ENCODE measurements at places on chromosomes 4 and X. TPM values are rescaled to one million over a fixed set of nuclear protein-coding genes. Genes with fewer than 3 reads are reported as not detected.

CAPN6 gene
- total RNA-seq = 6.5 TPM

FRMPD3 gene
- 0.62 TPM for total RNA-seq

DNA sequence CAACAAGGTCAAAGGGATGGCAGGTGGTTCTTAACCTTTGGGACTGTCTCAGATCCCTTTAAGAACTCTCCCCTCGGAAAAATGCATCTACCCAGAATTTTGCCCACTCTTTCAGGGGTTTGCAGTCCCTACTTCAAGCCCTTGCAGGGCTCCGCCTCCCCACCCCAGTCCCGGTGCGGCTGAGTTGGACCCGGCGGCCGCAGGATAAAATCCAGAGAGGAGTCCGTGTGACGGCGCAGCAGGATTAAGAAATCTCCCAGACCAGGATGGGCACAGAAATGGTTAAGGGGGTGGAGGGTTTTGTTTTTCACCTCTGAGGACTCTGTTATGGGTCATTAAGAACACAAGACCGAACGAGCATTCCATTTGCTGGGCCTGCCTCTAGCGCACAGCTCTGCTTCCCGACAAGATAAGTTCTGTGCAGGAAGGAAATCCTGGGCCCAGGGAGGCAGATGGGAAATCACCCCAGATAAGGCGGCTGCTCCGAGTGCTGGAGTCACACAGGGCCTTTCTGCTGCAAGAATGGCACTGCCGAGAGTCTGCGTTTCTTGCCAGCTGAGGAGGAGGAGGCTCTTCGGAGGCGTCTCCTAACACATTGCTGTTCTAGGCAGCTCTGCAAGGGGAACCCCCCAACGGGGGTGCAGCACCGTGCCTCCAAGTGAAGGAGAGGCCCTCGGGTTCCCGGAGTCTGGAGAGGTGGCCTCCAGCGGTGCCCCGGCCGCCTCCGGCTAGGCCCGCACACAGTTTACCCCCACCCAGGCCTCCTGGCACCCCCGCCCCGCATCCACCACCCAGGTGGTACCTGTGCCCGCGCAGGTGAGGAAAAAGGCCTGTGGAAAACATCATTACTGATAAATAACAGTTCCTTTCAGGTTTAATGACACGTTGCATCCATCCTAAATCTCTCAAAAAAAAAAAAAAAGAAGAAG lies 277.6 kb downstream of the BCOR start:
- no peak for DNase-seq

GRCh38 chrX:24657671-24658386 lies 10.7 kb upstream of the PCYT1B start:
- DNase-seq = no peak

DNA sequence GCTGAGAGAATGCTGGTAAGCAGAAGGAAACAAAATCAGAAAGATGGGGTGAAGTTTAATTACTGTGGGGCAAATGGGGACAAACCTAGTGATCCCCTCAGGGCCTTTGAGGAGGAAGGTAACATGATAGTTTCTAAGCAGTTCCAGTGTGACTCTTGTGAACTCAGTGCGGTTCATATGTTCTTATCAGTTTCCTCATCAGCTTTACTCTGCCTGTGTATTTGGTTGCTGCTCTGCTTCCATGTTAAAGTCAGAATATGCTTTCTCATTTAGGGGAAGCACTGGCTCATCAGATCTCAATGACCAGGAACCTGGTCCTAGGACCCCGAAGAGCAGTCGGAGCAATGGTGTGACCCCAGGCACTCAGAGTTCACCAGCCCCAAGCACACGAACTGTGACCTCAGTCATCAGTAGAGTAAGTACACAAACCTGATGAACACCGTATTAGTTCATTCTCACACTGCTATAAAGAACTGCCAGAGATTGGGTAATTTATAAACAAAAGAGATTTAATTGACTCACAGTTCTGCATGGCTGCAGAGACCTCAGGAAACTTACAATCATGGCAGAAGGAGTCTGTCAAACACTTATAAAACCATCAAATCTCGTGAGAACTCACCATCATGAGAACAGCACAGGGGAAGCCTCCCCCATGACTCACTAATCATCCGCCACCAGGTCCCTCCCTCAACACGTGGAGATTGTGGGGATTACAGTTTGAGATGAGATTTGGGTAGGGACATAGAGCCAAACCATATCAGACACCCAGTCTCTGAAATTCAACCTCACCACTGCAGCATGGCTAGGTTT lies 83.0 kb downstream of the SYTL5 start:
- DNase-seq = no peak

- DNase-seq = no peak
These were observed 26.2 kb downstream of the FBXW7 start for GRCh38 chr4:152509595-152510225.

DNA sequence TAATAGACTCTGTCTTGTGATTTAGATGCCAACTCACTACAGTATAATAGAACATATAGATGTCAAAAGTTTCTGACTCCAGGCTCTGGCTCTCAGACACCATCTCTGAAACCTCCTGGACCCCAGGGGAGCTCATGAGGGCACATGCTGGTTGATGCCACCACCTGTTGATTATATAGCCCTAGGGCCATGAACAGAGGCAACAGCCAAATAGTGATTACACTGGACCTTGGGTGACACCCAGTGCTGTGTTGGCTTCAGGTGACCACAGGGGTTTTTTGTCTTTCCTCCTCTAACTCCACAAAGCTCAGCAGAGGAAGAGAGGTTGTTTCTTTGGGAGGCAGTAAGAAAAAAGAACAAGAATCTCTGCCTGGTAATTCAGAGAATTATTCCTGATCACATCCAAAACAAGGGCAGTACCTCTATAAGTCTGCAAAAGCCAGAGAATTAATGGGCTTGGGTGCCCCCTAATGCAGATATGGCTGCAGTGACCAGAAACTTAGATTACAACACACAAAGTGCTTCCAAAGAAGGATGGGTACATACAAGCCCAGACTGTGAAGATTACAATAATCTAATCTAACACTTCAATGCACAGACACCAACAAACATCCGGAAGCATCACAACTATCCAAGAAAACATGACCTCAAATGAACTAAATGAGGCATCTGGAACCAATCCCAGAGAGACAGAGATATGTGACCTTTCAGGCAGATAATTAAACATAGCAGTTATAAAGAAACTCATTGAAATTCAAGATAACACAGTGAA lies 1920.6 kb downstream of the ARAP2 start:
- no peak for DNase-seq

Data from esophagus squamous epithelium (tissue), 5 donors.